Fibroblast of lung (primary cell): ENCODE measurements at places on chromosomes 16 and 17.
A peak's percentile ranks its signal among the peaks of the same experiment; 100 is the strongest.

GRCh38 chr17:81840826-81841778 lies 6.3 kb upstream of the PPP1R27 start:
- no peak for DNase-seq

GRCh38 chr16:88453611-88454522 lies 787 bp downstream of the ZFPM1 start:
- DNase-seq: no peak

DNA sequence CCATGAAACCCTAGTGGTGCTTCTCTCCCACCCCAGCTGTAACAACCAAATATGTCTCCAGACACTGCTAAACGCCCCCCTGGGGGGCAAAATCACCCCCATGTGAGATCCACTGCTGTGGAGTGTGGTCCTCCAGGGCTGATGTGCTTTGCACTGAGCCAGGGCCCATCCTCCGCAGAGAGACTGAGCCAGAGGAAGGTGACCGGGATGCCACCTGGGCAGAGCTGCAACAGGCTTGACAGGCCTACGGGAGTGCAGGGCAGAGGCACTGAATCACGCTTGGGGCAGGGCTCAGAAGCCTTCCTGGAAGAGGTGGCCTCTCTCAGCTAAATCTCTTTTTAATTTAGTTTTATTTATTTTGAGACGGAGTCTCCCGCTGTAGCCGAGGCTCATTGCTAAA lies 4.4 kb downstream of the GJD3 start:
- DNase-seq: no peak

GRCh38 chr16:50390914-50391716 lies 22.3 kb upstream of the BRD7 start:
- no peak for DNase-seq

GRCh38 chr17:32943647-32944191 lies 15.8 kb downstream of the TMEM98 start:
- peak; percentile 72 for DNase-seq

DNA sequence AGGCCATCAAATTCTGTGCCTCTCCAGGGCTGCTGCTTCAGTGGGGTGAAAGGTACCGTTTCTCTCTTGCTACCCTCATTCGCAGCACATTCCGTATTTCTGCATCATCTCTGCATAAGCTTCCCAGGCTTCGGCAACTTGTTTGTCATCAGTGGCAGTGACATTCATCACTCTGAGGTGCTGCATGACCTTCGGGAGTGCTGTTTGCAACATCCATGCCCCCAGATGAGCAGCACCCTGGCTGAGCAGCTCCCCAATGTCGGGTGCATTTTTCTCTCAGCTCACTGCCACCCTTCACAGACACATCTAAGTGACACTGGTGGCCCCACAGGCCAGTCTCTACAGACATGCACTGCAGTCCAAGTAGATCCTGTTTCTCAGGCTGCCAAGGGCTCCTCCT lies 3.8 kb downstream of the CREBBP start:
- peak; percentile 56 for DNase-seq

- no peak for DNase-seq
Measured at GRCh38 chr17:46010597-46011186, 11.6 kb downstream of the STH start.

GRCh38 chr16:87025676-87026075 lies 291.5 kb downstream of the C16orf95 start:
- no peak for DNase-seq

DNA sequence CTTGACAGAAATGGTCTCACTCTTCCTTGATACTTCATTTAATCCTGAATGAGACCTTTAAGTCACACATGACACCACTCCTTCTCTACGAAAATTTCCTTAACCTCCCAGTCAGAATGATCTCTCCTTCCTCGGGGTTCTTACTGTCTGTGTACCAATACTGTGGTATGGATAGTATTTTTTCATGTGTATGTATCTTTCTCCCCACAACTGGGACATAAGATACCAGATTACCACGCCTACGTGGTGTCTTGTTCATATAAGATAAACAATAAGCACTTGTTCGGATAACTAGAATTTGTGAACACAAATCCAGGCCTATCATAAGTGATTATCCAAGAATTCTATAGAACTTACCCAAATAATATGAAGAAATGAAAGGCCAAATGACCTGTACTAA lies 11.3 kb downstream of the NUP88 start:
- DNase-seq: no peak
